ENCODE measurements at places on chromosomes 2 and 18.

DNA sequence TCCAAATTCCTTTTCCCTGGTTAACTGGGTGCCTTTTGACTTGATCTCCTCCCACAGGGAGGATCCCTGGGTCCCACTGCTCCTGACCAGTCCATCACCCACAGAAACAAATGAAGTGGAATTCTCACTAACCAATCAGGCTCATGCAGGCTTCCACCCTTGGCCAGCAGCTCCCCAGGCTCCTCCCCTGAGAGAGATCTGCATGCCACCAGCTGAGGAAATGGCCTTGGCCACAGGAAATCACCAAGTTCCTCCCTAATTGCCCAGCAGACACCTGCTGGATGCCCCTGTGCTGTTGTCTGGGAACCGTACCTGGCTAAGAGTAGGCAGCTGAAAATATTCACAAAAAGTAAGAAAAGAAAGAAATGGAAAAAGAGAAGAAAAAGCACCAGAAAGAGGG is 207.4 kb downstream of the NCK2 start:
- no peak for DNase-seq

DNA sequence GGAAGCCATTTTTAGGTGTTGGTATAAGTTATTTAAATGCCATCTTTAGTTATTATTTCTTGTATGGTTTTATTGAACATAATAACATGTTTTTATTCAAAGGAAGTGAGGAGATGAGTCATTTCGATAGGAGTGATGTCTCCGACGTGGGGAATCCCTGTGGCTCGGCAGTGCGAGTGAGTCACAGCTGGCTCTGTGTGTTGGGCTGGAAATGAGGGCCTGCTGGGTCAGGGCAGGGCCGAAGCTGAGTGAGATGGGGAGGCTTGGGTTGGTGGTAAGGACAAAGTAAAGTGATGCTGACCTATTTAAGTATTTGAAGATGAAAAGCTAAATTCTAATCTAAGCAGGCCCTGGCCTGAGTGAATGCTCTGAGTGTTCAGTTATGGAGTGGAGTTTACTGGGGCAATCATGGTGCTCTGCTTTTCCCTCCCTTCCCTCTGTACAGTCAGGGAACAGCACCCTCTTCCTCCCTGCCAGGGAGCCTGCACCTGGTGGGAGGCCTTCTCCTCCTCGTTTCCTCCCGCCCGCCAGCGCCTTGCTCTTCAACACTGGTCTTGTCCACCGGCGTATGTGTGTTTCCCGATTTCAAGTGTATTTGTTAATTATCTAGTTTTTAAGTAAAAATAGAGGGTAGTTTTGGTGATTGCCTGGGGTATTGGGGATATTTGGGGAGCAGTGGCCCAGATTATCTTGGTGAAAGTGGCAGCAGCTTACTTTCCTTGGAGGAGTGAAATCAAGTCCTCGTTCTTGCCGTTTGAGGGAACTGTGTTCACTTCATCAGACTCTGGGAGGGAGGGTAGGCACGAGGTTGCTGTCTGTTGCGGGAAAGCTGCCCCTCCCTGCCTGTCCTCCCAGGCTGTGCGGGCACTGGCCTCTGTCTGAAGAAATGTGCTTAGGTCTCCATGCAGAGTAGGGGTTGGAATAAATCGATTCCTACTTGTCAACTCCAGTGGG is 157.0 kb downstream of the LDLRAD4 start:
- DNase-seq: peak; percentile 72

DNA sequence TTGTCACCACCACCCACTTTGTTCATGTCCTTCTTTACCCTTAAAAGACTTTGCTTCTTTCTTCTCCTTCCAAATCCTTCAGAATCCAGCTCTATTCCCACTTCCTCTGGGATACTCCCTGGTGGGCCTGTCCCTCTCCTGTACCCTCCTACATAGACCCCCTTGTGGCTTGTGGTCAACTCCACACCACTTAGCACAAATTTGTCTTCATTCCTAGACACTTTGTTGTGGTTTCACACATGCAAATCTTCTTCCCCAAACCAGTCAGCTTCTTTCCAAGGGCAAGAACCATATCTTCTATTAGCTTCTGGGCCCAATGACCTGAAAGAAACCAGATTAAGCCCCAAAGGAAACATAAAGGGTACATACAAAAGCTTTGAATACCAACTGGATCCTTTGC is 342.4 kb downstream of the TNS1 start:
- no peak for DNase-seq

GRCh38 chr2:239703834-239704233 is 303.0 kb upstream of the HDAC4 start:
- no peak for DNase-seq

DNA sequence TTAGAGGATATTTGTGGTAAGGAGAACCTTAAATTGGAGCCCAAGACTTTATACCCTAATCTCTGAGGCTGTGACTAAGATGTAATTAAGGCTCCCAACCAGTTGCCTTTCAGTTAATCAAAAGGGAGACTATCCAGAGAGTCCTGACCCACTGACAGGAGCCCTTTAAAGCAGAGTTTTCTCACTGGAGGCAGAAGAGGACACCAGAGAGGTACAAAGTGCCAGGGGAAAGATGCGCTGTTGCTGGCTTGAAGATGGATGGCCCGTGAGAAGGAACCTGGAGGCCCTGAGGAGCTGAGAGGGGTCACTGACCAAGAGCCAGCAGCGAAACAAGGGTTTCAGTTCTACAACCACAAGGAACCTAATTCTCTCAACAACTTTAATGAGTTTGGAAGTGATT is 137.3 kb downstream of the TMEM131 start:
- no peak for DNase-seq

- no peak for DNase-seq
Observed at GRCh38 chr2:232857158-232857563, 12.9 kb upstream of the SNORC start.

- no peak for DNase-seq
Observed at GRCh38 chr2:10597956-10598355, 91.8 kb downstream of the NOL10 start.

- no peak for DNase-seq
Observed at GRCh38 chr18:9905401-9905922, 8.4 kb upstream of the VAPA start.

DNA sequence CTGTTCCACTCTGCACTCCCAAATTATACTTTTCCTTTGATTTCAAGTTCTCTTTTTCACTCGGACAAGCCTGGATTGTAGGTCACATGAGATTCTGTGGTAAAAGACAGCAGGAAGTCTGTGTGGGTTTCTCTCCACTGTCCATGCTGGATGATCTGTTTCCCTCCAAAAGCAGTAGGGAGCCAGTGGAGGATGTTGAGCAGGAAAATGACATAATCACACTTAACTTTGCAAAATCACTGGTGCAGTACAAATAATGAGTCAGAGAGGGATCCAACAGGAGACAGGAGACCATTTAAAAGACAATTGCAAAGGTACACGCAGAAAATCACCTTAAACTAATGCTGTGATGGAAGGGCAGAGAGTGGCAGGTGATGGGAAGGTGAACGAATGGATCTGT is 301.3 kb downstream of the ZNF407 start:
- DNase-seq: peak; percentile 71

- no peak for DNase-seq
Observed at GRCh38 chr2:174524527-174524926, 37.7 kb upstream of the GPR155 start.

DNA sequence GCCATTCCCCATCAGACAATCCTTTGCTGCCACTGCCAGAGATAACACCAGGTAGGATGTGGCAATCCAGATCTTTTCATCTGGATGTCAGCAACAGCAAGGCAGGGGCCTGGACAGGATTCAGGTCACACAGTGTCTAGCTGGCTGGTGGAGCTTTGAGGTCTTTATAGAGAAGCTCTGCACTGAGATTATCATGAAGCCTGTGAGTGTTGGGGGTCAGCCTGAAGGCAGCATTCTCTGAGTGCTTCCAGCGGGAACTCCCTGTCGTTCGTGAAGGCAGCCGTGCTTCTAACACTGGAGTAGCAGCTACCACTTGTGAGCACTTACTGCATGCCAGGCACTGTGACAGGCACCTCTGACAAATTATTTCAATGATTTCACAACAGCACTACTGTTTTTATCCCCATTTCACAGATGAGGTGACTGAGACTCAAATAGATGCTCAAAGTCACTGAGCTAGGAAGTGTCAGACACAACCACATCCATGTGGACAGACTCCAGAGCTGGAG is 85.7 kb downstream of the SEMA4F start:
- DNase-seq: no peak

GRCh38 chr2:134307334-134307733 is 53.5 kb downstream of the MGAT5 start:
- DNase-seq: peak; percentile 81

GRCh38 chr2:156331572-156332283 is 793 bp downstream of the NR4A2 start:
- no peak for DNase-seq

Data from A673 (cell line).